ENCODE measurements at places on chromosomes 5 and 9.

DNA sequence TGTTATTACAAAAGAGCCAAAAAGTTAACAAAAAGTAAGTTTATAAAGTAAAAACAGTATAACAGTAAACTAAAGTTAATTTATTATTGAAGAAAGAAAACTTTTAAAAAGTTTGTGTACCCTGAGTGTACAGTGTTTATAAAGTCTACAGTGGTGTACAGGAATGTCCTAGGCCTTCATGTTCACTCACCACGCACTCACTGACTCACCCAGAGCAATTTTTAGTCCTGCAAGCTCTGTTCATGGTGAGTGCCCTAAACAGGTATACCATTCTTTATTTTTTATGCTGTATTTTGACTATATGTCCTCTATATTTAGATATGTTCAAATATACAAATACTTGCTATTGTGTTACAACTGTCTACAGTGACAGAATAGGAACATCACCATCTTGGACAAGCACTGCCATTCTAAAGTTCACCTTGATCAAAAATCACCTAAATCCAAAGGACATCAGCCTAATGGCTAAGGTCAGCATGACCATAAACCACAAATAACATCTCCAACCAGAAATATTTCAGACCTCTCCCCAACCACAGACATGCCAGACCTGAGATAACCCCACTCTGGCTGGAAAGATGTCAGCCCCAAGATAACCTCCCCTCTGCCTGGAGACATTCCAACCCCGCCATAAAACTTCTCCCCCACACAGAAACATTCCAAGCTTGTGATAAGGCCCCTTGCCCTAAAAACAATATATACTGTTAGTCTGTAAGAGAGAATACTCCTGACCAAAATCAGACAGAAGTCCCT, 56.1 kb downstream of the AGXT2 start:
- no peak for DNase-seq

DNA sequence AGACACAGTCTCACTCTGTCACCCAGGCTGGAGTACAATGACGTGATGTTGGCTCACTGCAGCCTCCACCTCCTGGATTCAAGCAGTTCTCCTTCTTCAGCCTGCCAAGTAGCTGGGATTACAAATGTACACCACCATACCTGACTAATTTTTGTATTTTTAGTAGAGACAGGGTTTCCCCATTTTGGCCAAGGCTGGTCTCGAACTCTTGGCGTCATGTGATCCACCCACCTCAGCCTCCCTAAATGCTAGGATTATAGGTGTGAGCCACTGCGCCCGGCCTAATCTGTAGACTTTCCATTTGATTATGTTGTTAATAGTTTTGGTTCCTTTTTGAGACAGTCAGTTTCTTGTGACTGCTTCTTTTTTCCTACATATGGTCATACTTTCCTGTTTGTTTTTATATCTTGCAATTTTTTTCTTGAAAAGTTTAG, 31.0 kb downstream of the MTREX start:
- DNase-seq = no peak

- DNase-seq = no peak
Measured at GRCh38 chr9:479971-480350, 265.3 kb downstream of the DOCK8 start.

DNA sequence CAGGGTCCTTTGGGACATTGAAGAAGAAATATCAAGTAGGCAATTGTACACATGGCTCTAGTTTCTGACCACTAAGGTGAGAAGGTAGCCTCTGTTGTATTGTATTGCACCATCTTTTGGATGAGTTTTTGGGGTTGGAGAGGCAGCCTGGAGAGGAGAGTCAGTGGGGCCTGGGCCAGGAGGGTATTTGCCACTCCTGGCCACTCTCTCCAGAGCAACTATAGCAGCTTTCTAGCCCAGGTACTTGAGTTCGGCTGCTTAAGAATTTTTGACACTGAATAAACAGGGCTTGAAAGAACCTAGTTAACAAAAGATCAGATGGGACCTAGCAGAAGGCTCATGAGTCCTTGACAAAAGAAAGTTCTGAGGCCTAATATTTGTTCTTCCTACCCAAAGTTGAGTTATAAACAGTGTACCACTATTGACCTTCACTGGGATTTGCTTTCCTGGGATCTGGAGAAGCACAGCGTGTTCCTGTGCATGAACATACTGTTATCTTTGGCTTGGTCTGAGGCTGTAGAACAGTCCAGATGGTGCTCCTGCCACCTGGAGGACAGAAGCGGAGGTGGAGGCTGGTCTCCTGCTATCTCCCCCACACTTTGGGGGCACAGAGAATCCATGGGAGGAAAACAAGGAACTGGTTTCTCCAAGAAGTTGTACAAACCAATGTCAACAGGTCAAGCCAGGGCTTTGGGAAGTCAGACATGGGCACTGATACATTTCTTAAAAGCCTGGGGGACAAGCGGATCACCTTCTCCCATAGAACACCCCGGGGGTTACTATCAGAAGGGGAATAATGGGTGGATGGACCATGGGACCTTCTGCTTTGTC, 110.4 kb upstream of the LIFR start:
- DNase-seq = peak; percentile 7

DNA sequence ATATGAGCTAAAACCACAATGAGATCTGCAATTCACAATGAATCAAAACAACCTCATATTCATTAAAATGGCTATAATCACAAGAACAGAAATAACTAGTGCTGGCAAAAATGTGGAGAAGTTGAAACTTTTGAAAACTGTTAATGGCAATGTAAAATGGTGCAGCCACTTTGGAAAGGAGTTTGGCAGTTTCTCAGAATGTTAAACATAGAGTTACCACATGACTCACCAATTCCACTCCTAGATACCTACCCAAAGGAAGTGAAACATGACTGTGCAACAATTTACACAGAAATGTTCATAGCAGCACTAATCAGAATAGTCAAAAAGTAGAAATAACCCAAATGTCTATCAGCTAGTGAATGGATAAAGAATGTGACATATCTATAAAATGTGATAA, 862.2 kb downstream of the DTWD2 start:
- no peak for DNase-seq

DNA sequence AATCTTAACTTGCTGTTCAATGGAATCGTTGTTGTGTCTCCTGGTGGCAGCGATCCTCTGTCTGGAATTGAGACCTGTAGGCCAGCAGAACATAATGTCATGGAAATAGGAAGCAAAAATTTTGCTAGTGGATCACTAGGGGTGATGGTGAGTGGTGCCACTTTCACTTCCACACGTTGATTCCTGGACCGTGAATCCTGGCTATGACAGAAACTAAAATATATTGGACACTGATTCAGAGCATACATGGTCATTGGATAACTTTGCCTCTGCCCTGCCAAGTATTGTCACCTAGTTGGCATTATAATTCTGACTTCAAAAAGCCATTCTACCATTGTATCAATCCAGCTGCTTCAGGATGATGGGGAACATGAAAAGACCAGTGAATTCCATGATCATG, 353.2 kb downstream of the IRX1 start:
- no peak for DNase-seq

DNA sequence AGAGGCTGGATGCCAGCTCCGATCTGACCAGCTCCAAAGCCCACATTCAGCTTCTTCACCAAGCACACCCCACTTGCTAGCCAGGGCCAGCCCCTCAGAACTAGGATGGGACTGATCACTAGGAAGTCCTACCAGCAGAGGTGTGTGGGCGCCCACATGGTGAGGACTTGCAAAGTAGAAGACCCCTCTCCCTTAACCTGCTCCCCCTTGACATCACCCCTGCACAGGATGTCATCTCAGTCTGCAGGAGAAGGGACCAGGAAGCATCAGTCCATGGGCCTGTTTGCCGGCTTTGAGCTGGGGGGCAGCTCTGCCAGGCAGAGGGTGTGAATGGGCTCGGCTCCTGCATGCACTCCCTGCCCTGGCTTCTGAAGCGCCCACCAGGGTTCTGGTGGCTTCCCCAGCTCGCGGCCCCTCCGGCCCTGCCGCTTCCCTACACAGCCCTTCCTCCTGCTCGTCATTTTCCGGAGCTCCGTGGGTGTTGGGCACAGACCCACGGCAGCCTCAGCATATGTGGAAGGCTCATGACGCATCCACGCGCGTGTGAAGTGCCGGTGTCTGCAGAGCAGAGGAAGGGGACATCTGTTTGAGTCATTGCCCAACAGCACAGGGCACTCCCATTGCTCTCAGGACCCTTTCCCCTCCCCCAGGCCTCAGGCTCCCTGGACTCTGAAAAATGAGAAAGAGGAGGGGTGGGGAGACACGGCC, 3.7 kb upstream of the FAM78A start:
- DNase-seq = no peak

DNA sequence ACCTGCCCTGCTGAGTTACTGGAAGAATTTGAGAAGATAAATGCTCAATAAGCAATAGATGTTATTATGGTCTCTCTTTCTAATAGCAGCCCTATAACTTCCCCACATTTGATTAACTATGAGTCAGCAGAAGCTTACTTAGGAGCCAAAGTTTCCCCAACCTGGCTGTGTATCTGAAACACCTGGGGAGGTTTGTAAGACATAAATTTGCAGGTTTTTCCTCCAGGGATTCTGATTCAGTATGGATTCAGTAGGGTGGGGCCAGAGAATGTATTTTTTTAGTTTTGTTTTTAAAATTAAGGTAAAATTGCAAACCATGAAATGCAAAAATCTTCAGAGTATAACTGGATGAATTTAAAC, 44.9 kb upstream of the GNPDA1 start:
- no peak for DNase-seq

- no peak for DNase-seq
Measured at GRCh38 chr9:92476962-92477361, 5.3 kb downstream of the ASPN start.

GRCh38 chr9:130172161-130172857, at the start of gene NCS1:
Gene NCS1, plus strand, starts transcription at chr9:130172404. Its CDS starts 260 bp downstream, at chr9:130172664.
- DNase-seq = no peak

Data from AG09309 (cell line).